ENCODE measurements at places on chromosomes 4 and X.
A peak's percentile ranks its signal among the peaks of the same experiment; 100 is the strongest.

GRCh38 chrX:120264341-120264740 is 13.7 kb downstream of the ZBTB33 start:
- no peak for DNase-seq

DNA sequence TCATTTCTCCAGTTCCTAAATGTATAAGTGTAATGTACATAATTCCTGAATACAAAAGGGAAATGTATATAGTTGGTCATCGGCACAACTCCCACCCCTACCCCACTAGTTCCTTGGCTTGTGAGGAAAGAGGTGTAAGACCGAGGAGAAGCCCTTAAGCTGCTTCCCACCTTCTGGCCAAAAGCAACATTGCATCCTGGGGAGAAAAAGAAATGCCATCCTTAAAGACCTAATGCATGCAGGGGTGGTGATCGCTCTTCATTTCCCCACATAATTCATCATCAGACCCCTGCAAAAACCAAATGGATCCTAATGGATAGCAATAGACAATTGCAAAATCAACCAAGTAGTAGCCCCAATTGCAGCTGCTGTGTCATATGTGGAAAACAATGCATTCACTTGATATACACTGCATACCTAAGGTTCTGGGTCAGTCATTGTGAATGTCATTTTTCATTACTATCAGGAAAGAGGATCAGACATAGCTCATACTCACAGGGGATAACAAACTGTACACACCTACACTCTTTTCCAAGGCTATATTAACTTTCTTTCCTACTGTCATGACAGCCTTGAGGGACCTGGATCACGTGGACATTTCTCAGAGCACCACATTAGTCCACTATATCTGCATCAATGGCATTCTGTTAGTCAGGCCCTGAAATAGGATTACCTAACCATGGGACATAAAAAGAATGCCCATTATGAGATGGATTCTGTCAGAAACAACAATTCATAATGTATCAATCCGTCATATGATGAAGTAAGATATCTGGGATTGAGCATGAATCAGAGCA is 31.7 kb upstream of the NFXL1 start:
- DNase-seq = no peak

DNA sequence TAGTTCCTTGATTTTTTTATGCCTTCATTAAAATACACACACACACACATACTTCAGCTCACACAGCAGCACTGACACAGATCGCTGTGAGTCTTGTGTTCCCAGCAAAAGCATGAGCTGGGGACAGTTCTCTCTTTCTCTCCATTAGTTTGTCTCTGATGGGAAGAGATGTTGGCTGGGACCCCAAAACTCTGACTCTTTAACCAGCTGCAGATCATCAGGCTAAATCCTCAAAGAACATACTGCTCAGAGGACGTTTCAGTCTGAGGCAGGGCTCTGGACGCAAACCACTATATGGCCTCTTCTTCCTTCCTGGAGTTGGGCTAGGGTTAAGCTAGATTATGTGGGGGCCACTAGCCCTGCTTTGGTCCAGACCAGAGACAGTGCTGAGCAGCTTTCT is 109.6 kb downstream of the NHSL2 start:
- no peak for DNase-seq

- DNase-seq = no peak
Measured at GRCh38 chr4:8771258-8771590, 100.4 kb downstream of the HMX1 start.

- DNase-seq = no peak
Measured at GRCh38 chr4:55364691-55365344, 18.8 kb downstream of the SRD5A3 start.

- no peak for DNase-seq
Measured at GRCh38 chrX:23954396-23954795, 46.6 kb downstream of the CXorf58 start.

GRCh38 chr4:158613046-158613445 is 58.6 kb downstream of the C4orf46 start:
- no peak for DNase-seq

DNA sequence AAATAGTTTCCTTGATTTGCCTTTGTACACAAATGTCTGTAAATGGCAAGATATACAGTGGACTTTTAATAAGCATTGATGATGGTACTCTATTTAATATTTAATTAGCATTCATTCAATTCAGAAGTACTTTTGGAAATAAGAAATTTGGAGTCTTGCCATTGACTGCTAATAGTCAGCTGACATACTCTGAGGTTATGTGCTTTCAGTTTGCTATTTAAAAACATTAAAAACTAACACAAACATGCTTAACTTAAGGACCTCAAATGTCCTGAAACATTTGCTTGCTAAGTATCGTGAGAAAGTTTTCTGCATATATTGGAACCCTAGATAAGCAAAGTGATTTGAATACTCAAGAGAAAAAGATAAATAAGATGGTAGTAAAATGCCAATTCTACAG is 64.6 kb downstream of the REELD1 start:
- no peak for DNase-seq

DNA sequence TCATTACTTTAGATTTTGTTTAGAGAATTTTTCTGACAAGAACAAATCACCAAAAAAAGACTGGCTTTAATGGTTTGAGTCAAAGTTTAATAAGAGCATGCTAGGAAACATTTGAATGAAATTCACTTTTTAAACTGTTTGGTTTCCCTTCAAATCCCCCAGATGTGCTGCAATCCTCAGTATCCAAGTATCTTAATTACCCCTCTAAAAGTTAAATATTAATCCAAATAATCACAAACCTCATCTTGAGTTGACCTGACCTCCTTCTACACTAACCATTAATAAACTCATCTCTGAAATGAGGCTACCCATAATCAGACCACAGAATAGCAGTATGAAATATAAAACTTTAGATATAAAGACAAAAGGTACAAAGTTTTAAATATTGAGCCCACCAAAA is 10.1 kb downstream of the DHX15 start:
- no peak for DNase-seq

- peak; percentile 9 for DNase-seq
Measured at GRCh38 chr4:37780444-37781130, 45.9 kb upstream of the PGM2 start.

DNA sequence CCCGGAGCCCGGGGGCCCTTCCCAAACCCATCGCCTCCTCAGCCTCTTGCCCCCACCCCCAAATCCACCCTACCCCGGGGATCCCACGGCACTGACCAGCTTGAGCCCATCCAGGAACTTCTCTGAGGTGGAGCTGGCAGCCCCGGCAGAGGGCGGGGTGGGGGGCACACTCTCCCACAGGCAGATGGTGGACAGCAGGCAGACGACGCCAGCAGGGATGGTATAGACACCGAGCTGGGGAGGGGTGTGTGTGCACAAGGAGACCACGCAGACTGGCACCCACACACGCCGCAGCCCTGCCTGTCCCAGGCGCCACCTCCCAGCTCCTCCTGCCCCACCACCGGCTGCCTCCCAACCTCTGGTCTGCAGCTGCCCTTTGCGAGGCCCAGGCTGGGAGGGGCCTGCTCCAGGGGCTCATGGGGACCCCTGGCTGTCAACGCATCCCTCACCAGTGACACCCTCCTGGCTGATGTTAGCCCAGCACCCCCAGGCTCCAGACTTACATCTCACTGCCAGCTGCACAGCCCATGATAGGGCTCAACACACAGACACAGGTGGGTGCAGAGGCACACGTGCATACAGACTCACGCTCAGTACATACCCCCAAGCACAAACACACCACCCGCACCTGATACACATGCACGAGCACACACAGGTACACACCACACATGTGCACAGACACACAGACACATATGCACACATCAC is 4.2 kb downstream of the SLC49A3 start:
- no peak for DNase-seq

- no peak for DNase-seq
Measured at GRCh38 chrX:103415068-103415467, 38.7 kb downstream of the BEX3 start.

GRCh38 chr4:126838941-126839679 is 793.6 kb upstream of the INTU start:
- DNase-seq = no peak

DNA sequence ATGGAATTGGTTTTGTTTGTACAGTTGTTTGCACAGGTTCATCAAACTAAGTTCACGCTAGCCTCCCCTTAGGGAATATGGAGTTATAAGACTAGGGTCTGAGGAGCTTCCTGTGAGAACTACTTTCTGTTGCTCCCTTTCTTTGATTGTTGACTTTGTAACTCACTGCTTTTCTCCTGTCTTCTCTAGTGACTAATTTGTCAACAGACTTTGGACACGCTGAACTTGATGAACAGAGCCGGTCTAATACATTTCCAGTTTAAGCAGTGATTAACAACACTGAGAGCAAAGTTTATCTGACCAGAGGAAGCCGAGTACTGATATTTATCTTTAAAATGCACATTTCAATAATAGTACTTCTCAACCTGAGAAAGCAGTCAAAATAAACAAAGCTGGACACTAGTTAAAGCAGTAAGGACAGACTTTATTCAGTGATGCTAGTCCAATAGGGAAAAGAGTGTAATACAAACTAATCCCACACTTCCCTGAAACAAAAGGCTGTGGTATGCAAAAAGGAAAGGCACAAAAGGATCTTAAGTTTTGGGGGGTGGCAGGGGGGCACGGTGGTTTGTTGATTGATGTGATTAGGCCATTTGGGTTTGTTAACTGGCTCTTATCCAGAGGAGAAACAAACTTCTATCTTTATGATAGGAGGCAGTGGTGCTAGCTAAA is 2.7 kb upstream of the NUDT9 start:
- no peak for DNase-seq

DNA sequence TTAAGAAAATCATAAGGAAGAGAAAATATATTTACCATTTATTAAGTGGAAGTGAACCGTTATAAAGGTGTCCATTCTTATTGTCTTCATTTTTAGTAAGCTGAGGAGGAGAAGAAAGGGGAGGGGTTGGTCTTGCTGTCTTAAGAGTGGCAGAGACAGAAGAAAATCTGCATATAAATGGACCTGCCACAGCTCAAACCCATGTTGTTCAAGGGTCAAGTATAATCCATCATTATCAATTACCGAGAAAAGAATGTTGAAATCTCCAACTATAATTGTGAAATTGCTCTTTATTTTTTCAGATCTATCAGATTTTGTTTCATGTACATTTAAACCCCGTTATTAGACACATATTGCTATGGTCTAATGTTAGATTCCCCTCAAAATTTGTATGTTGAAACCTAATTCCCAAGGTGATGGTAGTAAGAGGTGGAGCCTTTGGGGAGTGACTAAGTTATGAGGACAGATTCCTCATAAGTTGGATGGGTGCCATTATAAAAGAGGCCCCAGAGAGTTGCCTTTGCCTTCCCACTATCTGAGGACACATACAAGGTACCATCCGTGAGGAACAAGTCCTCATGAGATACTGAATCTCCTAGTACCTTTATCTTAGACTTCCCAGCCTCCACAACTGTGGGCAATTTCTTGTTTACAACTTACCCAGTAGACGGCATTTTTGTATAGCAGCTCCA is 58.5 kb upstream of the SMAD1 start:
- DNase-seq = no peak

Data from CD8-positive, alpha-beta memory T cell (primary cell).